ENCODE measurements at places on chromosomes 7 and 10. TPM values are rescaled to one million over a fixed set of nuclear protein-coding genes. Genes with fewer than 3 reads are reported as not detected.
A peak's percentile ranks its signal among the peaks of the same experiment; 100 is the strongest.

- DNase-seq = peak; percentile 5
Measured at GRCh38 chr7:122064971-122065370, 79.1 kb downstream of the AASS start.

TMEM196 gene
- total RNA-seq = not detected

UNCX gene
- total RNA-seq = not detected

- peak; percentile 79 for DNase-seq
Measured at GRCh38 chr10:110629680-110630191, 14.4 kb upstream of the RBM20 start.

- DNase-seq = no peak
Measured at GRCh38 chr7:107315716-107316220, 147.0 kb downstream of the HBP1 start.

GPR26 gene
- total RNA-seq = not detected

DNA sequence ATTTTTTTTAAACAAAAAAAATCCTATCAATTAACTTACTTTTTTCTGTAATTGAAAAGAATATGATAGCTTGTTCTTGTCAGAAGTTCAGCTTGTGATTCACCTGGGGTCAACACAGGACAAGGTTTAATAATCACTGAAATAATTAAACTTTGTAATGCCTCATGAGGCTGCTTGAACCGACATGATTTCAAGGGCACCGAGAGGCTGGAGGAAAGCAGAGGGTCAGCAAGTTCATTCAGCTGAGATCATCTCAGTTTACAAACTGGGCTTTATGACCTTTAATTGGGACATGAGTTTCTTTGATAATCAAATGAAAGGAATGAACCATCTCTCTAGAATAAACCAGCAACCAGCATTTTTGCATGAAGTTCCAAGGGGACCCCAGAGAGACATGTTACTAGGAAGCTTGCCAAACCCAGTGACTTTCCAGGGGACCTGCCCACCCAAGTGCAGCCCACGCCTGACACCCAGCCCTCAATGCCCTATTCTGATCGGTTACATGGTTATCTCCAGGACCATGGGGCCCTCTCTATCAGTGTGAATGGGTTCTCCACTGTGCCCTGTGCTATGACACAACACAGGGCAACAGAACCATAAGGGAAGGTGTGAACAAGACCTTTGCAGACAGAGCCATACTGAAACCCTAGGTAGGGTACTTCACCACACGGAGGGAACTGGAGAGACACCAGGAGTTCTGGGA is 7.8 kb upstream of the CYP3A4 start:
- DNase-seq = no peak

DNA sequence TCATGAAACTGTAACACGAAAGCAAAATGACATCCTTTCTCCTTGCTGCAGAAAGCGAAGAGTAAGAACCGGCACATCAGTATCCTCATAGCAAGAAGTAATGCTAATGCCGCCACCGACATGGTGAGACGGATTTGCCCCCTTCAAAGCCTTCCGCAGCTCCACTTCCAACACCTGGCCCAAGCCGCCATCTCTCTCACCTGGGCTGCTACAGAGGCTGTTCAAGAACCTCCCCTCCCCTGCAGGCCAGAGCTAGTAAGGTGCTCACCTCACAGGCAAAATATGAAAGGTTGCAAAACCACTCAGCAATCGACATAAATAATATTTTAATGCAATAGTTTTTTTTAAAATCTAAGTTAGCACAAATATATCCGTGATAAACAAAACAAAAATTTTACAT is 123.9 kb upstream of the FRMD4A start:
- no peak for DNase-seq

HOXA10 gene
- total RNA-seq = 29.3 TPM

LARP4B gene
- 49.5 TPM for total RNA-seq

DNA sequence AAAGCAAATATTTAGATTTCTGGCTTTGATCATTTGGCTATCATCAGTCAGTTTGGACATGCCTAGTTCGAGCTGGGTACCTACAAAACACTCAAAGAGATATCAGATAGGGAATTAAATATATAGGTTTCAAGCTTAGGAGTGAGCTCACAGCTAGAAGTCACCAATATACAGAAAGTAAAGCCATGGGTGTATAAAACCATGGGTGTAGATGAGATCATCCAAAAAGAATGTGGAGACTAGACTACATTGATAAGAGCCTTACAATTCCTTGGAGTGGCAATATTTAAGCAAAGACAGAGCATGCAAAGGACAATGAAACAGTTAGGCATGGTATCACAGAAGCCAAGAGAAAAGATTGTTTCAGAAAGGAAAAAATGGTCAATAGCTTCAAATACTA is 7.2 kb upstream of the RALA start:
- DNase-seq = no peak
